ENCODE measurements at places on chromosomes 6 and 20.

DNA sequence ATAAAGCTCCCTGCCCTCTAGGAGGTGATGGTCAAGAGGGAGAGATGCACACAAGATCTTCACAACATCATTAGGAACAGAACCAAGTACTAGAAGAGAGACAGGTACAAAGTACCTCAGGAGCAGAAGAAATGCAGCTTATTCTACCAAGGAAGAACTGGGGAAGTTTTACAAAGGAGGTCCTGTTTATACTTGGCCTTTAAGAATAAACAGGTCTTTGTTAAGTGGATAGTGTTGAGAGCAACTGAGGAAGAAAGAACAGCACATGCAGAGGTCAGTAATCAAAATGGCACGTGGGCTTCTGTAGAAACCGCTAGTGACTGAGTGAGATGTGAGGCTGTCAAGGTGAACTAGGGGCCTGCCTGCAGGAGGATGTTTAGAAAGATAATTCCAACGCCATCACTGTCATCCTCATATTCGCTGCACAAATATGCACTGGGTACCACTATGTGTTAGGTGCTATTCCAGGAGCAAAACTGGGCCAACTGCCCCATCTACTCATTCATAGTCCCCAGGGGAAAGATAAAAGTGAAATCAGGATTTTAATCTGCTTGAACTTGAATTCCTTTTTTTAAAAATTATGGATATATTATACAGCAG, 61.1 kb downstream of the ID4 start:
- DNase-seq: no peak

GRCh38 chr20:56249244-56249955, 868 bp downstream of the MC3R start:
- DNase-seq: no peak

DNA sequence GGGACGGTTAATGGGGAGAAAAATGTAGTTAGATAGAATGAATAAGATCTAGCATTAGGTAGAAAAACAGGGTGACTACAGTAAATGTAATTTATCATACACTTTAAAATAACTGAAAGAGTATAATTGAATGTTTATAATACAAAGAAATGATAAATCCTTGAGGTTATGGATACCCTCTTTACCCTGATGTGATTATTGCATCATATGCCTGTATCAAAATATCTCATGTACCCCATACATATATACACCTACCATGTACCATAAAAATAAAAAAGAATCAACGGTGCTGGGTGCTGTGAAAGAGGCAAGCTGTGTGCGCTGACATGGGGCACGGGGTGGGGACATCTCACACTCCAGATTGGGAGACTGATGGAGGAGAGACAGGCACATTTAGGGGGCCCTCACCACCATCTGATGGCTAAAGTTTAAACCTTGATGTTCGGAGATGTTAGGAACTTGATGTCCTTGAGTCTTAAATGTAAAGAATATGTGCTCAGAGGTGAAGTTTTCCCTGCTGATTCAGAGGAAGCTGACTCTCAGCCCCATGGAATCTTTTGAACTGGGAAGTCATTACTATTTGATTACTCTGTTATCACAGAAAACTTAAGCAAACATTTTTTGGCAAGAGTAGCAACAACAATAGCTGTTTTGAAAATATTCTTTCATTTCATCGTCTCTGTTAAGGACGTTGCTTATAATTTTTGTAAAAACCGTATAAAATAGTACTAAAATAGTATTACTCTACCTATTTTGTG, 26.4 kb upstream of the RFPL4B start:
- no peak for DNase-seq

DNA sequence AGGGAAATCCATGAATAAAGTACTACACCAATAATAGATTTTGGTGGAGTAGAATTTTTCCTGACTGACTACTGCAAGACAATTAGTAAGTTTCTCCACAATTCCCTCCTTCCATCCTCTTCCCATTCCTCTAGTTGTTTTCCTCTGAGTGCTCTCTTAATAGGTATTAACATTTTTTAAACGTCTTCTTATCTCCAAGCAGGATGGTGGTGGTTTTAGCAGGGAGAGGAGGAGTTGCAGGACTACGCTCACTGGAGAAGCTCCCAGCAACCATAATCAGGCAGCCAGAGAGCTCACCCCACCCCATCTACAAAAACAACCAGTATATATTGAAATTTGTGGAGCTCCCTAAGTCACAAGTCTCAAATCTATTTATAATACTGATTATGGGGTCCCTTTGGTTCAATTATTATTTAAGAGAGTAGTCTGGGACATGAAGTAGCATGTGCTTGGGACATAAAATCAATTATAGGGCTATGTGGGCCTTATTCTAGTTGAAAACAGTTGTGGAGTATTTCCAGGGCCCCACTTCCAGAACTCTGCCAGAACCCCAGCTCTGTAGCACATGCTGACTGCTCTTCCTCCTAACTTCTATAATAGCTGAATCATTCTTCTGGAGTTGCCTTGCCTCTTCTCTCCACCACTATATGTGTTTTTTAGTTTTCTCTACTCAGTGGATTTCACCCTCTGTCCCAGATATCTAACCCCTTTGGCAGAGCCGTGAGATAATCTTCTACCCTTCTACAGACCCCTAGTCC, 49.8 kb downstream of the MYB start:
- DNase-seq: no peak

GRCh38 chr6:91453224-91453878, 866.5 kb upstream of the MAP3K7 start:
- DNase-seq: no peak

GRCh38 chr6:130632277-130632676, 194.9 kb upstream of the SMLR1 start:
- no peak for DNase-seq

GRCh38 chr6:159808647-159809046, 8.6 kb downstream of the PNLDC1 start:
- DNase-seq: no peak

DNA sequence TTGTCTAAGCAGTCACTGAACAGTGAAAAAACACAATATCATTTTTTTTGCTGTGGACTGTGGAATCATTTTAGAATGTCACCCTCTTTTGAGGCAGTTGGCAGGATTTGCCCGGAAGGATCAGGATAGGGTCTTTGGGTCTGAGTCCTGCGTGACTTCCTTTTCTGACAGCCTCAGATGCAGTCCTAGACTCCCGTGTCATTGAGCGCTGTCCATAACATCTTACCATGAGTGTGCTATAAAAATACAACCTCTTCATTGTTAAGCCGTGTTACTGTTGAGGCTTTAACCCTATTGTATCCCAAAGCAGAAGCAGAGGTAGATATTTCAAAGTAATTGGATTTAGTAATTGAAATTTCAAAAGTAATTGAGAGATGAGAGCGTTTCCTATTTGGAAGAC, 30.6 kb downstream of the ARID1B start:
- DNase-seq: no peak

GRCh38 chr20:49983848-49984408, 1.1 kb downstream of the SNAI1 start:
- no peak for DNase-seq
